CD4-positive, alpha-beta T cell treated with Interleukin-12 subunit alpha and Interleukin-12 subunit beta, for 1 hour (primary cell): ENCODE measurements at places on chromosomes 12 and 14.
A peak's percentile ranks its signal among the peaks of the same experiment; 100 is the strongest.

GRCh38 chr14:94780536-94781399 lies 10.9 kb upstream of the GSC start:
- DNase-seq: no peak

DNA sequence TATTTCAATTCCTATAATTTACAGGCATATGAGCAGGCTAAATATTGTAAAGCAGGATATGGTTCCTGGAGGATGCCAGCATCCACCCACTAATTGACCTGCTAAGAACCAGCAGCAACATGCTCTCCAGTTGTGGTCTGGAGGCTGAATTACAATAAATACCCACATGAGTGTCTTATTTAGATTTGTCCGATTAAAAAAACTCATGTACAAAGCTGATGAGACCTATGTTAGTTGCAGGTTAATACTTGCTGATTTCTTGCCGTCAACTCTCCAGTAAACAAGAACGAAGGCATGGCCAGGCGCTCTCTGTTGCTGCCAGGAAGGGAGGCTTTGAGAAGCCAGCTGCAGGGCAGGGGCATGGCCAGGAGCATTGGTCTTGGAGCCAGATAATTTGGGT lies 169.3 kb upstream of the PRICKLE1 start:
- no peak for DNase-seq

GRCh38 chr14:39467889-39468524 lies 35.8 kb upstream of the FBXO33 start:
- DNase-seq: peak; percentile 11

- DNase-seq: no peak
Measured at GRCh38 chr12:5806371-5807089, 138.5 kb downstream of the ANO2 start.

GRCh38 chr14:21087294-21088091 lies 11.0 kb downstream of the ZNF219 start:
- DNase-seq: peak; percentile 95

- peak; percentile 26 for DNase-seq
Measured at GRCh38 chr12:39467432-39467870, 24.5 kb upstream of the KIF21A start.

GRCh38 chr14:69695322-69696203 lies 71.4 kb upstream of the SRSF5 start:
- DNase-seq: no peak

- no peak for DNase-seq
Measured at GRCh38 chr14:61266436-61266835, 14.7 kb downstream of the TMEM30B start.

- DNase-seq: peak; percentile 38
Measured at GRCh38 chr12:6772331-6772695, at the start of gene LAG3. Gene LAG3 (plus strand): TSS chr12:6772520. CDS start chr12:6772853, 333 bp downstream.

DNA sequence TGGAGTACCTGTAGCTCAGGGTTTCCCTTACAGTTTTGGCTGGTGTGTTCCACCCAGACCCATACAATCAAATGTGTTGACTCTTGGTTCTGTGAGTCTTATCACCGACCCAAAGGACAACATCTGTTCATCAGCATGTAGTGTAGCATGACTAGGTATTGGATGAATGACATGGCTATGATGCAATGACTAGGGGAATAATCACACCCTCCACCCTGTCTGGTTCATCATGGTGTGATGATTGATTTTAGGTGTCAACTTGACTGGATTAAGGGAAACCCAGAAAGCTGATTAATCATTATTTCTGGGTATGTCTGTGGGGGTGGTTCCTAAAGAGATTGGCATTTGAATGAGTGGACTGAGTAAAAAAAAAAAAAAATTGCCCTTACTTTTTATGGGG lies 311.3 kb downstream of the DPF3 start:
- DNase-seq: no peak

DNA sequence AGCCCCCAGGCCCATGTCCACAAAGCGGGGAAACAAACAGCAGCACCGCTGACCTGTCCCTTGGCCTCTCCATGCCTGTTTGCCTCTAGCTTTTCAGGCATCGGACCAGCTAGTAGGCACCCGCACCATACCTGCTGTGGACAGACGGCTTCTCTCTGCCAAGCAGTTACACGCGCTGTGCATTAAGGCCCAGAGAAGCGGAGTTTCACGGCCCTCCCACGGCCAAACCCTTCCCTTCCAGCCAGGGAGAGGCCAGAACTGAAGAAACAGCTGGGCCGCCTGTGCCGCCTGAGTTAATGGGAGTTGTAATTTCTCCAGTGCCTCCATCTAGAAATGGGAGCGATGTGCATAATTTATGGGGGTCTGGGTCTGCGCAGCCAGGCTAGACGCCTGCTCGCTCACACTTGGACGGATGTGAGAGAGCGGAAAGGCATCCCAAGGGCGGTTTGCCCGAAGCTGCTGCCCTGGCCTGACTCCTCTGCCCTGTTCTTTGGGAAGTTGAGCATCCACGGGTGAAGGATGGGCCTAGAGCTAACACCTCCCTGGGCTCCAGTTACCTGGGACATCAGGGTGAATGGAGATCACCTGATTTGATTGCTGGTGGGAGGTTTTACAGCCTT lies 89.7 kb upstream of the BCL11B start:
- no peak for DNase-seq

- no peak for DNase-seq
Measured at GRCh38 chr14:61530896-61531295, 164.4 kb upstream of the HIF1A start.
